Activated T-helper 17 cell treated with anti-CD3 and anti-CD28 coated beads, Interleukin-2, amount 50 U/mL, for 72 hours (primary cell): ENCODE measurements at places on chromosomes 5 and 9. TPM values are rescaled to one million over a fixed set of nuclear protein-coding genes. Genes with fewer than 3 reads are reported as not detected.
A peak's percentile ranks its signal among the peaks of the same experiment; 100 is the strongest.

Gene EIF4E1B
- not detected for total RNA-seq

Gene DHFR
- 80.2 TPM for total RNA-seq

DNA sequence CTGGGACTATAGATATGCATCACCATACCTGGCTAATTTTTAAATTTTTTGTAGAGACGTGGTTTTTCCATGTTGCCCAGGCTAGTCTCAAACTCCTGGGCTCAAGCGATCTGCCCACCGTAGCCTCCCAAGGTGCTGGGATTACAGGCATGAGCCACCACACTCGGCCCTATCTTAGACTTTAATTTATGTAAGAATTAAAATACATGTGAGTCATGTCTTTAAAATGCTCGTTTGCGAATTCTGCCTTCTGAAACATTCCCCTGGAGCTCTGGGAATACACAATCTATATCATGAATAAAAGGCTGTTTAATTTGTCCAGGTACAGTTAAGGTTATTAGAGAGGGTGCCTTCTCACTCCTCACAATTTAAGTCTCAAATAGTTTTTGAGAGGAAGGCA lies 32.8 kb downstream of the RHOBTB3 start:
- no peak for ATAC-seq

DNA sequence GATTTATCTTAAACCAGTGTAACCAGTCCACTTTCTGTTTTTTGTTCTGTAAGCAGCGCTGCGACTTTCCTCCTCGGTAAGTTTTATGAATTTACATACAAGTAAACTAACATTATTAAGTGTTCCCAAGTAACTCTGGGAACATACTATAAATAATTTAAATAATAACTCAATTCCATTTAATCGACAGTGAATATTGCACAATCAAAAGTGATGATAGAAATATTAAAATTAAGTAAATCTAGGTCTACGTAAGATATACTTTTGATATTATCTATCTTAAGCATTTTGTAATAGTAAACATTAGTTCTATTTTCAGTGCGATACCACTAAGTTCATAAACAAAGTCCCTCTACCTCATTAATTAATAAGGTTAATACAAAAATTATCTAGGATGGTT lies 7.8 kb downstream of the NFIB start:
- no peak for ATAC-seq

DNA sequence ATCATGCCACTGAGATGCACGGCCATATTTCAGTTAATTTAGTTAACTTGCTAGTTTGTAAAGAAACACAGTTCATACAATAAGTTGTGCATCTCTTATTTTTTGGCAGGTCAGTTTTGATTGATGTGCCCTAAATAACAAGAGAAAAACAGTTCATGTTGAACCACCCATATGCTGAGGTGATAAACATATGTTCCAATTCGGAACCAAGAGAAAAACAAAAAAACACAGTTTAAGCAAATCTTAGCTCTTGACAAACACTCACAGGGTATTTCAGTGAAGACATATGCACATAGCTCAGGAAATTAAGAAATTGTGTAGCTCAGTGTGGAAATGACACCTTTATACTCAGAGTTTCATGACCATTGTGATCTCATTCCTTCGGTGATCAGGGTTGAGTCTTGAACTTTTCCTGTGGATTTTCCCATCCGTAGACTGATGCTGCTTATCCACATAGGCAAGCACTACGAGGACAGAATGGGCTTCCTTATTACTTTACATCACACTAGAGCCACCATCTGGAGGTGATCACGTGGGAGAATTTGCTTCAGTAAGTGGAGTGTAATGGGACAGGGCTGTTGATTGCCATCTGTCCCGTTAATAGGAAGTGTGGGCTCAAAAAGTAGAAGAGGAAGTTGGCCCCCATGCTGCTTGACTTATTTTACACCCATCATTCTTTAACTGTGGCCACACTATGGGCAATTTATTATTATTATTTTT lies 773.0 kb downstream of the MTRR start:
- no peak for ATAC-seq

GRCh38 chr9:115980502-115980901 lies 173.1 kb upstream of the PAPPA start:
- ATAC-seq = no peak

Gene XPA
- total RNA-seq = 16.6 TPM

GRCh38 chr5:179755022-179755421 lies 22.4 kb downstream of the MAML1 start:
- no peak for ATAC-seq

- ATAC-seq = no peak
Observed at GRCh38 chr5:151925340-151925739, 689 bp upstream of the GLRA1 start.

Gene C9orf153
- 0.26 TPM for total RNA-seq

DNA sequence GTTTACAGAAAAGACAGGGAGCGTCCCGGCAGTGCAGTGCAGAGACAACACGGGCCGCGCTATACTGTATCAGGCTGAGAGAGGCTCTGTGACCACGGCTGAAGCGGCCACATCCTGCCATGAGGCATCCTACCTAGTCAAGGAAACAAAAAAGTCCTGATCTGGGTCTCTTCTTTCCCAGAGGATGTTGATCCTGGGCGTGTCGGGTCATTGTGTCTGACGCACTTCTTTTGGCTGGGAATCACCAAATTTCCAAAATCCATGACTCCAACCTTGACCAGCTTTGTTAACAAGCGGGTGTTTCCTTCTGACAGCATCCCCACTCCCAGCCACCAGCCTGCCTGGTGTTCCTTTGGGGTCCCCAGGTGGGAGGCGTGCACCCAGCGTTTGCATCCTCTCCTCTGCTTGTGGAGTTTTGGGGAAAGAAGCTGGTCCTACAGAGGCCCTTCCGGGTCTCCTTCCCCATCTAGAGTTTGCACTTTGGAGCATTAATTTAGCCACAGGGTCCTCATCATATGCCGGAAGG lies 91.4 kb upstream of the RAI14 start:
- ATAC-seq = no peak

DNA sequence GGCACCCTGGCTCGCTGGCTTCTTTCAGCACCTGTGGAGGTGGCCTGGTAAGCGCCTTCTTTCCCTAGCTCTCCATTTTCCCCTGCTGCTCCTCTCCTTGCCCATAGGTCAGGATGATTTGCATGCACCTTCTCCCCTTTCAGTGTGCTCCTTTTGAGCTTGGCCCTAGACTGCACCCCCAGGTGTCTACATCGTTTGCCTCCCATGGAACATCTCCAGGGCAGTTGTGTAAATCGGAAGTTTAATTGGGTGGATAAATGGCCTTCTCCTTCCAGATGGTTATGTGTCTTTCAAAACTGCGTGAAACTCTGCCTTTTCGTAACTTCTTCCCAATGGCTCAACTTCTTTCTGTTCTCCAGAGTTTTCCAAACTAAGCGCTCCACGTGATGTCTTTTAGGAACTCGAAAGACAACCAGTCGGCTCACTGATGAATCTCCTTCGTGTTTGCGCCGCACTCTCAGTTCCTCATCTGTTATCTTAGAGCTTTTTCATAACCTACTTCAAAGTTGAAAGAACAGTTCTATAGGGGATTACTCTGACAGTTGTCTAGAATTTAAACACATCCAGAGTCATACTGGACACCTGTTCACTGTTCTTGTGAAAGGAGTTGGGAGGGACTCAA lies 1.7 kb downstream of the ADAMTS19 start:
- ATAC-seq = no peak

GRCh38 chr5:57777174-57777581 lies 294.6 kb upstream of the ACTBL2 start:
- ATAC-seq = no peak

Gene RELL2
- total RNA-seq = 29.9 TPM

Gene SPINK6
- total RNA-seq = not detected

Gene IFNA2
- not detected for total RNA-seq

Gene SPAG8
- 0.58 TPM for total RNA-seq

DNA sequence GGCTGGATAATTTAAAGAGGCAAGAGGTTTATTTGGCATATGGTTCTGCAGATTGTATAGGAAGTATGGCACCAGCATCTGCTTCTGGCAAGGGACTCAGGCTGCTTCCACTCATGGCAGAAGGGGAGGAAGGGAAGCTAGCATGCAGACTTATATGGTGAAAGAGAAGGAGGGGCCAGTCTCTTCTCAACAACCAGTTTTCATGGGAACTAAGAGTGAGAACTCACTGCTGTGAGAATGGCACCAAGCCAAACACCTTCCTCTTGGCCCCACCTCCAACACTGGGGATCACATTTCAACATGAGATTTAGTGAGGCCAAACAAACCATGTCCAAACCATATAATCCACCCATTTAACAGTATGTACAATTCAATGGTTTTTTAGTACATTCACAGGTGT lies 113.3 kb upstream of the SHB start:
- no peak for ATAC-seq

Gene PDE6A
- total RNA-seq = not detected

Gene KCNV2
- total RNA-seq = not detected

DNA sequence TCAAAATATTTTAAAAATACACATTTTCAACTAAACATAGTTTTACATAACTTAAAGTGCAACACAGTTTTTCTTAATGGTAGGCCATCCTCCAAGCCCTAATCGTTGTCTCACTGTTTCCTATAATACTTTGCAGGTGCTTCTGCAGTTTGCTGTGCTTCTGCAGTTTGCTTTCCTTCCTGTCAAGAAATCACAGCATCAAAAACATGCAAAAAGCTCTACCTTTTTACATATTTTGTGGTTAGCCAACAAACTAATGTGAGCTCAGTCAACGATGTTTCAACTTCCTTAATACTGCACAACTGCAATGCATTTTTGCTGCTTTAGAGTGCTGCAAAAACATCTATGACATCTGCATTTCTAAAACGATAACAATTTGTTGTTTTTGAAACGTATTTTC lies 25.2 kb downstream of the EMB start:
- ATAC-seq = peak; percentile 19

Gene SECISBP2
- 40.1 TPM for total RNA-seq

GRCh38 chr5:64166201-64166959 lies 737 bp downstream of the RNF180 start:
- no peak for ATAC-seq

- ATAC-seq = no peak
Observed at GRCh38 chr9:130675396-130675795, 11.0 kb downstream of the PRDM12 start.

Gene PLAA
- 23.7 TPM for total RNA-seq

GRCh38 chr5:68178579-68178978 lies 37.0 kb upstream of the PIK3R1 start:
- ATAC-seq = peak; percentile 75

Gene TMEM232
- total RNA-seq = 0.78 TPM

DNA sequence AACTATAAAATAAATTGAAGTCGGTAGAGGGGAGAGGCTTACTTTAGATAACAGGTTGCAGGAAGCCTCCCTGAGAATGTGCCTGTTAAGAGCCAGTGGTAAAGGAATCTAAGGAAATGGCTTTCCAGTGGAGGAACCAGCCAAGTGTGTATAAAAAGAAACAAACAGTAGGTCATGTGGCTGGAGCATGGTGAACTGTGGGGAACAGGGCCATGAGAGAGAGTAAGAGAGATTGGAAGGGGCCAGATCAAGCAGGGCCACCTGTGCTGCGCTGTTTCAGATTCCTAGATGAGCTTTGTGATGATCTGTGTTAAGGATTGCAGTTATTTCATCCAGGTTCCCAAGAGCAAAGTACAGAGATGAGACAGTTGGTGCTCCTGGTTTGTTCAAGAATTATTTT lies 152.7 kb upstream of the SGCD start:
- no peak for ATAC-seq
